ENCODE measurements at places on chromosomes 5 and 9. TPM values are rescaled to one million over a fixed set of nuclear protein-coding genes. Genes with fewer than 3 reads are reported as not detected.

The CDH6 gene
- not detected for total RNA-seq

The IER5L gene
- 4.5 TPM for total RNA-seq

The TTC23L gene
- total RNA-seq, result not detected

The FTMT gene
- total RNA-seq, result not detected

The MPDZ gene
- 54.3 TPM for total RNA-seq

The ALDH1A1 gene
- 320 TPM for total RNA-seq

The BTNL3 gene
- 0.58 TPM for total RNA-seq

The CCDC69 gene
- 18.0 TPM for total RNA-seq

DNA sequence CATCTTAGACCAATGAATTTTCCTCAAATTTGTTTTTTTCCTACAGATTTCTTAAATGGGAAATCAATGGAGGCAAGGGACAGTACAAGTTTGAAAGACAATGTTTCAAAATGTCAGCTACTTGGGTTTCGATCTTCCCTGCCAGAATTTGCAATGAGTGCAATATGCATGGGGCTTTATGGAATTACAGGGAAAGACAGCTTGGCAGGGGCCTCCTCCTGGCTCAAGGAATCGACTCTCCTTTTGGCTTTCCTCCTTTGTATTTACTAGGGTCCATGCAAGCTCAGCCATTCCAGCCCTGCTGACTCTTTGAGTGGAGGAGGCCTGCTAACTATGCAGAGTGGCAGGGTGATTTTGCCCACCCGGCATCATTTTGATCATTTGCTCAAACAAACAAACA lies 63.2 kb downstream of the MED27 start:
- no peak for DNase-seq

- DNase-seq, result no peak
These were observed 277.0 kb downstream of the SMARCA2 start for GRCh38 chr9:2291980-2292704.

- no peak for DNase-seq
These were observed 6.5 kb upstream of the ACSL6 start for GRCh38 chr5:132017738-132018625.

- no peak for DNase-seq
These were observed 10.6 kb upstream of the MOCS2 start for GRCh38 chr5:53120165-53120564.

DNA sequence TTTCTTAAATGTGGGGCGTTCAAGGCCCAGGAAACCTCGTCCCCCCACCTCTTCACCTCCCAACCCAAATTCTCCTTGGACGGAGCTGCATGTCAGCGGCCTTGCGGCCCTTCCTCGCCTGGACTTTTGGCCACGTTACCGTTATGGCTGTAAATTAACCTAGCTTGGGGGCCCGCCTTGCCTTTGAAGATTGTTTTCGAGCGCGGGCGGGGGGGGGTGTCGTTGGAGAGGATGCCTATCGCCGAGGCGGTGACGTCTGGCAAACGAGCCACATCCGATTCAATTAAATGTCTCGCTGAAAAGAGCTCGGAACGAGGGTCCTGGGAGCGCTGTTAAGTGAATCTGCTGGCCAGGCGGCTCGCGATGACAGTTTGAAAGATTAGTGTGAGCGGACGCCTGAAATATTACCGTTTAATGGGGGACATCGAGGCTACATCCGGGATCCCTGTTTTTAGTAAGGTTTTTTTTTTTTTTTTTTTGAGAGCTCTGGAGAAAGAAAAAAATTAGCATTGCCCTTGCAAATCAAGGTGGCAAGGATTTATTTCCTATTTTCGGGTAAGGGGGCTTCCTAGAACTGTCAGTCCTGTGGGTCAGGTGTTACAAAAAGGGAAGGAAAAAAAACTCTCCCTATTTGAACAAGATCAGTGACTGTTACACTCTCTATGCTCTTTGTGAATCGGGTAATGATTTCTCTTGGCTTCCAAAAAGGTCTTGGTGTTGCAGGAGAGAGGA lies 2.3 kb upstream of the NKX2-5 start:
- DNase-seq, result no peak

- no peak for DNase-seq
These were observed 102.2 kb upstream of the DAB2 start for GRCh38 chr5:39526914-39527477.

DNA sequence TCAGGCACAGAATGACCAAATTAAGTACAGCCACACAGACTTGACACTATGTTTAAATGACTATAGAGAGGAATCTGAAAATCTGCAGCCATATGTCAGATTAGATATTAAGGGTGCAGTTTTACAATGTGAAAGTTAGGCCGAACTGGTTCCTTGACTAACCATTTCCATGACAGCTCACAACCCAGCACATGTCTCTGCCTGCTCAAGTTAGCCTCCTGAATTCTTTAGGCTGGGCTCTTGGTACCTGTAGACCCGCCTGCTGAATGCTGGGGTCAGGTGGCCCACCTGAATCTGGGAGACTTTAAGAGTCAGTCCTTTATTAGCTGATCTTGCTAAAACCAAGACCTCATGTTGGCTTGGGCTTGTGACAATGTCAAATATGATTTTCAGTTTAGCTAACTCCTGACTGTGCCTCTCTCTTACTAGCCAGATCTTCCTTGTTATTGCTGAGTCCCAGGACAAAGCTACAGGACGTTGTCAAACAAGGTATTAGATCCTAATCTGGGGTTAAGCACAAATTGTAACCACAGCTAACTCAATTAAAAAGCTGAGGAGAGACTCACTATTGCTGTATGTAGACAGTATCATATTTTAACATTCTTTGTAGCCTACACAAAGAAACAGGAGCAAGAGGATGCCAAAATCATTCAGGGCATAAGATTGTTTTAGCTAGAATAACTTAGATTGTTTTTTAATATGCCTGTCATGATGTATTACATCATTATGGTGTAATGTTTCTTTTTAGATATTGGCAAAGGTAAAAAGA lies 490.9 kb downstream of the SEMA5A start:
- no peak for DNase-seq

DNA sequence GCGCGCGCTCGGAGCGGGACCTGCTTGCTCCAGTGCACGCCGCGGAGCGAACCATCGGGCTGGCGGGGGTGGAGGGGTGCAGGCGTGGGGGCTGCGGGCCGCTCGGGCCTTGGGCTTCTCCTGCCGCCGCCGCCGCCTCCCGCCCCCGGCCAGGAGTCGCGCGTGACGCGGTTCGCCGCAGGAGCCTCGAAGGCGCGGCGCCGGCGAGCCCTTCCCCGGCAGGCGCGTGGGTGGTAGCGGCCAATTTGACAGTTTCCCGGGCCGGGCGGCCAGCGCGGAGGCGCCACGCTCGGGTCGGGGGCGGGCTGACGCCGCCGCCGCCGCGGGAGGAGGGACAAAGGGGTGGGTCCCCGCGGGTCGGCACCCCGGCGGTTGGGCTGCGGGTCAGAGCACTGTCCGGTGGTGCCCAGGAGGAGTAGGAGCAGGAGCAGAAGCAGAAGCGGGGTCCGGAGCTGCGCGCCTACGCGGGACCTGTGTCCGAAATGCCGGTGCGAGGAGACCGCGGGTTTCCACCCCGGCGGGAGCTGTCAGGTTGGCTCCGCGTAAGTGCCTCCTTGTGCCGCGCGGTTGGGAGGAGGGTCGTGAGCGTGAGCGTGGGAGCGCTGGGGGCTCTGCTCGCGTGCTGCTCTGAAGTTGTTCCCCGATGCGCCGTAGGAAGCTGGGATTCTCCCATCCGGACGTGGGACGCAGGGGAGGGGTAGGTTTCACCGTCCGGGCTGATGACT lies at the start of gene TJP2:
TSS of gene TJP2 (plus strand) at position 387 of the 725 bp plus-strand sequence. CDS start at position 483, 96 bp downstream.
- peak; percentile 40 for DNase-seq

DNA sequence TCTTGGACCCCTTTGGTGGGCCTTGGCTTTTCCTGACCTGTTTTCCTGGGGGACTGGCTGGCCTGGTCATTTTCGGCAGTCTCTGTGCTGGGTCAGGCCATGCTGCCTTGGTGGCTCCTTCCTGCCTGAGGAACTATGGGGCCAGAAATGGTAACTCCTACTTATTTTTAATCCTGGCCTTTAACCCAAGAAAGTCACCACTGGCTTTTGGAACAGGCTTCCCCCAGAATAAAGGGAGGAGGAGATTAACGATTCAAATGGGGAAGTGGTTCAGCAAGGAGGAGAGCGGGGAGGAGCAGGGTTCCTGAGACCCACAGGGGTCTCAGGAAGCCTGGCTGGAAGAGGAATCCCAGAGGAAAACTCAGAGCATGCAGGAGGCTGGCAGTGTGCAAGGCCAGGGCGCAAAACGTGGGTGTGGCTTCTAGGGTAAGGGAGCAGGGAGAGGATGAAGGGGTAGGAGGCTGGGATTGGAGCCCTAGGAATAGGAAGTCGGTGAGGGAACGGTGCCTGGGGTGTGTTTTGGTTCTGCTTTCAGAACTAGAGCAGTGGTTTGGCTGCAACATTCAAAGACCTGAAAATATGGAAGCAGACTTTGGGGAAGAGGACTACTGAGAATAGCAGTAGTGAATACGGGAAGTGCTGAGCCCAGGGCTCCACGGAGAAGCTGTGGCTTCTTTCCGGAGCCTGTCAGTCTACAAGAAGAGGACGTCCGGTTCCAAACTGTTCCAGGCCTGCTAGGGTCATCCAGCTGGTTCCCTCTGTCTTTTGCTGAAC lies 271.1 kb upstream of the KLF4 start:
- no peak for DNase-seq

DNA sequence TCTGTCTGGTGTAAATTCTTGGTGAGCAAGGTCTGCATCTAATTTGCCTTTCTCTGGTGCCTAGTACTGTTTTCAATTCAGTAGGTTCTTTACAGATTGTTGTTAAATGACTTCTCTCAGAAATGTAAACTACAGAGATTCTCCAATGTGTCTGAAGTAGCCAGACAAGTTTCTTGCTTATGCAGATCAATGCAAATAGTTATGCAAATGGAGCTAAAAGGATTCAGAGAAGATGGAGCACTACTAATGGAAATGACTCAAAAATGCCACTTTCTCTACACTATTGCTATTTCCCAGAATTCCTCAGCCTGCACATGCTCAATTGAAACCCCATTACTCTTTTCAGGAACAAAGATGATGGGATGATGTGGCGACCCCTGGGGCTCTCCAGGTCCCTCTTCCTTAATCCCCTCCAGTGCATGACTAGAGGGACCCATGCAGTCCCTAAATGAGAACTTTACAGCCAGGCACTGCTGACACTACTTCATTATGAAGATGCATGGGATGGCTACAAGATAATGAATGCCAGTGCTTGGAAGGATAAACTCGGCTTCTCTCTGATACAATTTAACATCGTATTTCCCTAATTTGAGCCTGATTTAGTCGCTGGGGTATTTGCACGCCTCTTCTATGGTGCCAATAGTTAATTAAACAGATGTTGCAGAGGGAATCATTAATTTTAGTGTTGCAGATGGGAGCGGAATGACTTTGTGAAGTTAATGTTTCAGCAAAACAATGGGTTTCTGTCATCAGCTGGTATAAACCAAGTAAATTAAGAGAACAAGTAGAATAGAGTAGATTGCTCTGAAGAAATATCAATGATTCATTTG lies 753.2 kb downstream of the TLR4 start:
- DNase-seq, result no peak

DNA sequence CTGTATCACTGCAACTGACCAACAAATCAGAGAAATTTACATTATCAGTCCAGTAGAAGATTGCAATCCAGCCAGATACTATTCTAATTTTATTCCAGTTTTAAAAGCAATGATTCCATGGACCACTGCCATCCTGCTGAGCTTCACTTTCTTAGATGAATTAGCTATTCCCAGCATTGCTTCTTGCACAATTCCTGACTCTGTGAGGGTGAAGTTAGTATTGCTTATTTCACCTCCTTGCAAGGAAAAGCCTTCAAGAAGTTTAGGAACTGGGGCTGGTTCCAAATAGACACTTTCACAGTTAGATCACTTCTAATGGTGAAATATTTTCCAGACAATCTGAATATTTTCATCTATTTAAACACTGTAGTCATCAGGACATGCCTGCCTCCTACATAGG lies 338.6 kb upstream of the TNC start:
- no peak for DNase-seq

GRCh38 chr9:91220491-91221135 lies 141.1 kb downstream of the AUH start:
- DNase-seq, result no peak

DNA sequence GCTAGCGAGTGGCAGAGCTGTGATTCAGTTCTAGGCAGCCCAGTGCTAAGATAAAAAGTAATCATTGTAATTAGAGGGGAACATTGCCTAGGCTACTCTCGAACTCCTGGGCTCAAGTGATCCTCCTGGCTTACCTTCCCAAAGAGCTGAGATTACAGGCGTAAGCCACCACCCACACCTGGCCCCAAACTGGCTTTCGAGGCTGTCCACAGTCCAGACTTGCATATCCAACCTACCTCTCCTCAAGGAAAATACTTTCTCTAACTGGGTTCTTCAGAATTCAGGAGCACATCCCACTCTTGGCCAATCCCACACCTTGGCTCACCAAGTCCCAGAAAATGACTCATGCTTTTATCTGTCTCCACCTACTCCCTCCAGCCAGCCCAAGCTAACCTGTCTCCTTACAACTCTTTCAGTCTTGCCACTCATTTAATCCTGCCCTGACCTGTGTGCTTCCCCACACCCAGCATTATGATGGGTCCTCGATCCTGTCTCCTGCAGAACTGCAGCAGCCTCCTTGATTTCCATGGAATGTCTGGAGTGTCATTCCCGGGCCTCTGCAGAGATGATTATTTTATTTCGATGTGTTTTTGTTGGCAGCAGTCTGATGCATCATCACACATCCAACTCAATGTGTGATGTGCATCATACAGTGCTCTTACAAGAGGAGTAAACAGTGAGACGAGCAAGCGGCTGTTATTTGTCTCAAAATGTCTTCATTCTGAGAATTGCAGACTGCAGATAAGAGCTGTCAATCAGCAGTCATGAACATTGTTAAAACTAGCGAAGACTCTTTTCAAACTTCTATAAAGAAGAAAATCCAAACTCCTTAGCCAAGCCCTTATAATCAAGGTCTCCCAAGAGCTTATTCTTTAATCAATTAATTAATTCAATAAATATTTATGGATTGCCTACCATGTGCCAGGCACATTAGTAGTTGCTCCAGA lies 167.3 kb downstream of the SEC61B start:
- DNase-seq, result no peak
